ENCODE measurements at places on chromosomes 2 and 18.

- no peaks in the 10 kb centered on the region for H3K4me1 ChIP-seq
- no peak for DNase-seq
- H3K4me3 ChIP-seq: no peak overlapping the region
- no peak overlapping the region for H3K27ac ChIP-seq
Observed at GRCh38 chr2:11814979-11815510, 68.6 kb downstream of the LPIN1 start.

GRCh38 chr2:240703417-240704341 is 12.0 kb downstream of the AQP12A start:
- H3K27ac ChIP-seq: no peak overlapping the region
- no peak for DNase-seq
- no peaks in the 10 kb centered on the region for H3K4me1 ChIP-seq
- H3K27me3 ChIP-seq: no peaks in the 10 kb centered on the region
- no peak overlapping the region for H3K4me3 ChIP-seq

- no peaks in the 10 kb centered on the region for H3K36me3 ChIP-seq
- no peak overlapping the region for H3K4me3 ChIP-seq
- H3K27ac ChIP-seq: no peak overlapping the region
- H3K4me1 ChIP-seq: no peaks in the 10 kb centered on the region
- DNase-seq: no peak
Observed at GRCh38 chr2:63692002-63692606, 103.3 kb downstream of the MDH1 start.

DNA sequence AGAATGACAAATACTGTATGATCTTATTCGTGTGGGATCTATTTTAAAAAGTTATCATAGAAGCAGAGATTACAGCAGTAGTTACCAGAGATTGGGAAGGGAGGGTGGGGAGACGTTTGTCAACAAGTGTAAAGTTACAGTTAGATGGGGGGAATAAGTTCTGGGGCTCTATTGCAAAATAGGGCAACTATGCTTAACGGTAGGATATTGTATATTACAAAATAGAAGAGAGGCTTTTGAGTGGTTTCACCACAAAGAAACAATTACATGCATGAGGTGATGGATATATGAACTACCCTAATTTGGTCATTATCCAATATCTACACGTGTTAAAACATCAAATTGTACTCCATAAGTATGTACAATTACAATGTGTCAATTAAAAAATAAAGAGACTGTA is 123.4 kb upstream of the NOSTRIN start:
- no peak overlapping the region for H3K4me3 ChIP-seq
- no peak overlapping the region for H3K27ac ChIP-seq
- no peak for DNase-seq
- no peaks in the 10 kb centered on the region for H3K27me3 ChIP-seq
- H3K4me1 ChIP-seq: no peaks in the 10 kb centered on the region

DNA sequence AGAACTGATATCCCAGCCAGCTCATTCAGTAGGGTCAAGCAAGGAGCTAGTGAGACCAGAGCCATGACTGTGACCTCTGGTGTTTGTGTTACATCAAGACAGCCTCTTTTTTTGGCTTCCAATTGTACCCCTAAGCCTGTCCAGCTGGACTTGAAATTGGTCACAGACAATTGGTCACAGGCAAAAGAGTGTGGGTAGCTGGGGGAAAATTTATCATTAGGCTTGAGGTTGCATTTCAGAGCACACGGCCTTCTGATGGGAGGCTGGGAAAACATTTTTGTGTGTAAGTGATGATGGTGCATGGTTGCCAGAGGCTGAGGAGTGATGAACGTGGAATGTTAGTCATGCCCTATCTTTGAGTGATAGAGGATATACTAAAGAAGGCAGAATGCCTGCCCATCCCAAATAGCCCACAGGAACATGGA is 285.1 kb upstream of the SLC14A2 start:
- no peak for DNase-seq
- no peaks in the 10 kb centered on the region for H3K4me1 ChIP-seq
- H3K4me3 ChIP-seq: no peak overlapping the region
- no peaks in the 10 kb centered on the region for H3K36me3 ChIP-seq
- no peak overlapping the region for H3K27ac ChIP-seq

DNA sequence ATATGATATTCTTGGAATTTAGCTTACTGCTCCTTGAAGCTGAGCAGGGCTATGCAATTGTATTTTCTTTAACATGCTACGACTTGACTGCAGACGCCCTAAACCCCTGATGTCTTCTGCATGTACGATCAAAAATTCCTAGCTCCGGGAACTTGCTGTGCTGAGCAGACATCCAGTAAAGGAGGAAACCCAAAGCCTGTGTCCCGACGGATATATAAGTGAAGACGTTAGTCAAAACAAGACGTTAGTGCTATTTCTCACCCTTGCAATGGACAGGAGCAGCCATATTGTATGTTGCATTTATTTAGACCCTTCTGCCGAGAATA is 51.5 kb downstream of the SETBP1 start:
- no peak overlapping the region for H3K4me3 ChIP-seq
- no peaks in the 10 kb centered on the region for H3K4me1 ChIP-seq
- H3K27ac ChIP-seq: no peak overlapping the region
- H3K36me3 ChIP-seq: no peaks in the 10 kb centered on the region

GRCh38 chr18:35153609-35154272 is 87.1 kb upstream of the ZNF397 start:
- no peak overlapping the region for H3K4me3 ChIP-seq
- no peak for DNase-seq
- no peaks in the 10 kb centered on the region for H3K27me3 ChIP-seq
- no peaks in the 10 kb centered on the region for H3K4me1 ChIP-seq

- no peaks in the 10 kb centered on the region for H3K36me3 ChIP-seq
- no peak overlapping the region for H3K4me3 ChIP-seq
- DNase-seq: no peak
- no peak overlapping the region for H3K27ac ChIP-seq
Observed at GRCh38 chr18:50797142-50797541, 22.7 kb downstream of the MRO start.

DNA sequence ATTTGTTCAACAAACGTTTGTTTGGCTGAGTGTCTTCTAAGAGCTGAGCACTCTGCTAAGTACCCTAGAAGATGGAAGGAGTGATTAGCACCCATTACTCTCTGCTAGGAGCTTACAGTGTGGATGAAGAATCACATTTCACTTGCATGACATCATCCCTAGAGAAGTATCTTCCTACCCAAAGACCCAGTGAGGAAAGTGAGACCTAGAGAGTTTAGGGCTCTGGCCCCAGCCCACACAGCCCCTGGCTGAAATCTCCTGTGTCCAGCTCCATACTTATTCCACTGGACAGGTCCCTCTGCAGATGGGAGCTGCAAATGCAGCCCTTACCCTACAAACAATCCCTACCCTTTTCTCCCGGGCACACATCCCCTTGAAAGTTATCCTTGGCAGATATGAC is 26.8 kb upstream of the EPAS1 start:
- H3K4me3 ChIP-seq: no peak overlapping the region
- DNase-seq: no peak
- H3K36me3 ChIP-seq: no peaks in the 10 kb centered on the region
- no peaks in the 10 kb centered on the region for H3K4me1 ChIP-seq
- H3K27ac ChIP-seq: no peak overlapping the region

DNA sequence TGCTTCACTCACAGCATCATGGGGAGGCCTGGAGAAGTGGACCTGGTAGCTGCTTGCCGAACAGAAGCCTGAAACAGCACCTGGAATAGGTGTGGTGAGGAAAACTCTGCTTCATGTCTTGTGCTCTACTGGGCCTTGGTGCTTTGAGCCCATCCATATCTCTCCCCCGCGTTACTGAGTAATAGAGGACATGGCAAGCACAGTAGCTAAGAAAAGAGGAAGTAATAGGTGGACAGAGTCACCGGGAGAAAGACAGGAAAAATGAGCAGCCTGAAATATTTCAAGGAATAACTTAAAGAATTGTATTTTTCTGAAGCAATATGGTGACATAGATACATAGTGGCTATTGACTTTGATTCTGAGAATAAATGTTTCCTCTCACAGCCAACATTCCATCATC is 14.0 kb upstream of the HNMT start:
- H3K27ac ChIP-seq: no peak overlapping the region
- no peak for DNase-seq
- no peak overlapping the region for H3K4me3 ChIP-seq
- H3K4me1 ChIP-seq: peaks cover under 1% of the 10 kb centered on the region
- H3K27me3 ChIP-seq: no peaks in the 10 kb centered on the region

GRCh38 chr2:225479386-225479785 is 79.9 kb downstream of the NYAP2 start:
- no peak overlapping the region for H3K27ac ChIP-seq
- no peaks in the 10 kb centered on the region for H3K36me3 ChIP-seq
- no peak overlapping the region for H3K4me3 ChIP-seq
- DNase-seq: no peak

DNA sequence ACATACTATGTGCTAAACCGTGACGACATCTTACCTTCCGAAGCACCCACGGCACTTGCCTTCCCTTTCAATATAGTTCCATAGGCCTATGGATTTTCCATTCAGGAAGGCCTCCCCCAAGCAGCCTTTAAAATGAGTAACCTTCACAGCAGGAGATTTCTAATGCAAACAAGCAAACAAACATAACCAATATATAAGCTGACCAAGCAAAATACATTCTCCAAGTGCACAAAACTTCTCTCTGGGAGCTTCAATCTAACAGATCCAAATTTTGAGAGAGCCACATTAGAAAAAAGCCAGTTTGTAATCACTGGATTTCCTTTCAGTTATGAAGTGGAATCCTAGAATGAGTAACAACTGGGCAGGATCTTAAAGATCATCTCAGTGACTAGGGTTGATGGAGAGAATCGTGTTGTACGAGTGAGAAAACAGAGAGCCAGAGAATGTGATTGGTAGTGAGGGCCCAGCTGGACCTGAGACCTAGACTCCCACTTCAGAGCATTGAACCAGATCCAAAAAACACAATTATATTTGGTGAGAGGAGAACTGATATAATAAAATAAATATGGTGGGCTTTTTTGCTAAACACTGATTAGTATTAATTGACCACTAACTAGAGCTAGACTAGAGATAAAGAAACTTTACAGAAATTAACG is 145.6 kb downstream of the LAMA1 start:
- H3K27ac ChIP-seq: no peak overlapping the region
- DNase-seq: no peak
- no peaks in the 10 kb centered on the region for H3K4me1 ChIP-seq
- H3K27me3 ChIP-seq: no peaks in the 10 kb centered on the region
- peaks cover 3% of the 10 kb centered on the region for H3K36me3 ChIP-seq

DNA sequence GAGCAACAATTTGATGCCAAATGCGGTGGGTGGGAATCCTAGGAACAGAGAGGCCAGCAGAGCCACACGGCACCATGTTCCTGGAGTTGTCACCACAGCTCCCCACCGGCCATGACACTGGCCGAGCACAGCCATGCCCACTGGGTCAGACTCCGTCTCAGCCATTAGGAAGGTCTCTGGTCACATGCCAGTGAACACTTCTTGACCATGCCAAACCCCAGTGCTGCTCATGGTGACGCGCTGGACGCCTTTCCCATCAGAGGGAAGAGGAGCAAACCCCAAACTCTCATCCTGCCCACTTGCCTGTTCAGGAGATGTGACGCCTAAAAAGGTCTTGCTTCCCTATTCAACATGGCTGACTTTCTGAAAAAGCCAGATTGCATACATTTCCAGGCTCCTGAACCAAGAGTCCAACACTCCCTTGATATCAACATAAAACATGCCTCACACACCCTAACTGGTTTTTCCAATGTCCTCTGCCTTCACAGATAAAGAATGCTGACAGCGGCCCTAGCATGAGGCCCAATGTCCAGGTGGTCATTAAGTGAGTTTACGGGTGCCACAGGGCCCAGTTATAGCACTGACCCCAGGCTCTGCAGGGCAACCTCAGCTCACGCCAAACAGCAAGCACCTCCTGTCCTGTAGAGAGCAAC is 31.9 kb downstream of the TFCP2L1 start:
- no peak overlapping the region for H3K27ac ChIP-seq
- H3K36me3 ChIP-seq: no peaks in the 10 kb centered on the region
- no peak overlapping the region for H3K4me3 ChIP-seq

- H3K27ac ChIP-seq: no peak overlapping the region
- no peaks in the 10 kb centered on the region for H3K27me3 ChIP-seq
- DNase-seq: no peak
- H3K4me3 ChIP-seq: no peak overlapping the region
- H3K36me3 ChIP-seq: no peaks in the 10 kb centered on the region
Observed at GRCh38 chr18:48944634-48945033, 6.1 kb downstream of the SMAD7 start.

DNA sequence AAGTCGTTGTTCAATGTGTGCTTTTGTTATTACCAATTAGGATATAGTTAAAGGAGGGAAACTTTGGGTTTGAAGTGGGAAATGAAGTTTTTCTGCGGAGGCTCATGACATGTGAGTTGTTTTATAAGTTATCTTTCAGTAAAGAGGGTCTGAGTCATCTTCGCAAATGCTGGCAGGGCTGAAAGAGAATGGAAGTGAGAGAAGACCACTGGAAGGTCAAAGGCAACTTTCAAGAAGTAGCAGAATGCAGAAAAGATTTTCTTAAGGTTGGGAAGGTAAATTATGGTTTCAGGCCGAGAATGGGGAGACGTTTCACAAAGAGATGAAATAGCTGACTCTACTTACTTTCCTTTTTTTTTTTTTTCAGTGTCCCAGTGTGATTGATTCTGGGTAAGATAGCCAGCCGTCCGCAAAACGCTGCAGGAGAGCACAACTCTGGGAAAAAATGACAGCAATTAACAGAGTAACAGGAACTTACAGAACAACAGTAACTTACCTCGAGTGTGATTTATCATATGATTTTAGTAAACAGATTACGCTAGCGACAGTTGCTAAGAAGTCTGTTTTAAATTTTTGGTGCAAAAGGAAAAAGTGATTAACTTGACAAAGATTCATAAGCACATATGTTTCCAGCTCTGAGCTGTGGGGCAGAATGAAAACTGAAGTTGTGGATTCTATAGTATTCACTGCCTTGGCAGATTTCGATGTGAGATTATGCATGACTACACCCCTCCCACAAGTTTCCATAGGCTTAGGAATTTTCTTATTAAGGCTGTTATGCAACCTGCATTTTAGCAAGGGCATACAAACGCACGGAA is 46.8 kb upstream of the ACTR3 start:
- no peaks in the 10 kb centered on the region for H3K36me3 ChIP-seq
- no peak overlapping the region for H3K4me3 ChIP-seq
- H3K27ac ChIP-seq: no peak overlapping the region
- DNase-seq: no peak
- peaks cover 1% of the 10 kb centered on the region for H3K4me1 ChIP-seq
- no peaks in the 10 kb centered on the region for H3K27me3 ChIP-seq

GRCh38 chr2:231563378-231563961 is 29.2 kb upstream of the TEX44 start:
- H3K4me3 ChIP-seq: no peak overlapping the region
- peaks cover 2% of the 10 kb centered on the region for H3K4me1 ChIP-seq
- H3K36me3 ChIP-seq: no peaks in the 10 kb centered on the region
- peak; percentile 71 for DNase-seq

DNA sequence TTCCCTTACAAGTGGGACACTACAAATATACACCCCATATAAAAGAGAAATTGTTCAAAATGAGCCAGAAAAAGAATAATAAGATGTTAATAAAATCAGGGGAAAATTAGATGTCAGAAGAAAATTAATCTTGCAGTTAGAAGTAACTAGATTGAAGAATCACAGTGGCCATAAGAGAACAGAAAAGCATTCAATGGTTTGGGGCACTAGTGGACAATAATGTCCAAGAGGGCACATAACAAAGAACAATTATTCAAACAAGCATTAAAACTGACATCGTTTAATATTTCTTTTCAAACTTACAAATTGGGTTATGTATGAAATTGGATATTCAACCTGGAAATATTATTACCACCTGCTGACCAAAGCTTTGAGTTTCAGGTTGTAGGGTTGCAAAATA is 12.9 kb downstream of the TCF4 start:
- no peak overlapping the region for H3K4me3 ChIP-seq
- peaks cover 5% of the 10 kb centered on the region for H3K4me1 ChIP-seq
- no peak for DNase-seq
- no peaks in the 10 kb centered on the region for H3K36me3 ChIP-seq
- H3K27me3 ChIP-seq: no peaks in the 10 kb centered on the region
- no peak overlapping the region for H3K27ac ChIP-seq

All from iPS DF 6.9 (cell line).